CD4-positive, alpha-beta T cell (primary cell): ENCODE measurements at places on chromosomes 12 and 14.

DNA sequence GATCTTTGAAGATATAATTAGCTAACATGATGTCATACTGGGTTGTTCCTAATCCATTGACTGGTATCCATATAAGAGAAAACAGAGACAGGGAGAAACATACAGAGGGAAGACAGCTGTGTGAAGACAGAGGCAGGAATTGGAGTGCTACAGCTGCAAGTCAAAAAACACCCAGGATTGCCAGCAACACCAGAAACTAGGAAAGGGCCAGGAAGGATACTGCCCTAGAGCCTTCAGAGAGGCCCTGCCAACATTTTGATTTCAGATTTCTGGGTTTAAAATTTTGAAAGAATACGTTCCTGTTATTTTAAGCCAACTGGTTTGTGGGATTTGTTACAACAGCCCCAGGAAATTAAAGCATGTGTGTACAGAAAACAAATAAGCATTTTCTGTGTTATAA lies 473.7 kb upstream of the FLRT2 start:
- H3K27me3 ChIP-seq: no peaks in the 10 kb centered on the region
- H3K36me3 ChIP-seq: no peaks in the 10 kb centered on the region
- no peak overlapping the region for H3K27ac ChIP-seq

DNA sequence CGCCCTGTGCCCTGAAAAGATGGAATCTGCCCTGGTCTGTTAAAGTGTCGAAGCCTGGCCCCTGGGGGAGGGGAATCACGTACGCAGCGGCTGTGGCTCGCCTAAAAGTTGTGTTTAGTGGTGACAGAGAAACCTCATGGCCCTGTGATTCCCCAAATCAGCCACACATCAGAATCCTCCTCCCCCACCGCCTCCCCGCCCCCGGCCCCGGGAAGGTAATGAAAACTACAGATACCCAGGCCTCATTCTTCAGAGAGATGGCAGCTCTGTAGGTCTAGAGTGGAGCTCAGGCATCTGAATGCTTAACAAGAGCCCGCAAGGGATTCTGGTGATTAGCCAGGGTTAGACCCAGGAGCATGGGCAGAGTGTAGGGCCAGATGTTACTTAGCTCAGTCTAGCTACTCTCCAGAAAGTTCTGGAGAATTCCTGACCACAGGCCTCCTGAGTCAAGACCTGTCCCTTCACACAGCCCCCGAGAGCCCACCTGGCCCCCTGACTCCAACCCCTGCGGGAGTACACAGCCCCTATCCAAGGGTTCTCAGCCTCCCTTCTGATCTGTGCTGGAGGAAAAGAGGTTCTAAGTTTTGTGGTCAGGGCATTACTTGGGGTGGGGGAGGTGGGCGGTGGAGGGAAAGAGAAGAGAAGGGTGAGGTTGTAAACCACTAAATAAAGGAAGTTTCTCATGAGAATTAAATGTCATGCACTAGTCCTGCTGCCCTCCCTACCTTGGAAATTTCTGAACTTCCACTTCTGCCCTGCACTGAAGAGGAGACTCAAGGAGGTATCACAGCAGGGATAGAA lies 114.8 kb downstream of the PLXNC1 start:
- no peaks in the 10 kb centered on the region for H3K27me3 ChIP-seq
- DNase-seq: peak; percentile 52
- peak overlapping the region; percentile 82 for H3K4me3 ChIP-seq

GRCh38 chr12:47612953-47613352 lies 92.9 kb downstream of the RPAP3 start:
- no peak overlapping the region for H3K27ac ChIP-seq
- no peaks in the 10 kb centered on the region for H3K36me3 ChIP-seq
- DNase-seq: no peak
- no peak overlapping the region for H3K4me3 ChIP-seq

DNA sequence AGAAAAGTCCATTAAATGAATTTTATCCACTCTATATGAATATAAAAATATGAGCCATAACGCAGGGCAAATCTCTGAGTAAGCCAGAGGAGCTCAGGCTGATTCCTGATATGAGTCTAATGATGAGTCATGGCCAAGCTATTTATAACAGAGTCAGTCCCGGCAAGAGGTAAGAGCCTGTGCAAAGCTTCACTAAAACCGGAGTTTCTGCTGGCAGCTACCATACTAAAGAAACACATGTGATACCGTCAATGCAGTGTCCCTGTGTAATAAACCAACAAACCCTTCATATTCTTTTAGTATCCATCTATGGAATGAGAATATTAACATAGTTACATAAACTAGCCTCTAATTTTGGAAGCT lies 319.4 kb downstream of the KCNC2 start:
- no peak overlapping the region for H3K4me3 ChIP-seq
- no peak overlapping the region for H3K27ac ChIP-seq
- H3K4me1 ChIP-seq: no peaks in the 10 kb centered on the region
- H3K27me3 ChIP-seq: no peaks in the 10 kb centered on the region
- DNase-seq: no peak

GRCh38 chr12:109608793-109609192 lies 35.2 kb downstream of the MVK start:
- H3K27me3 ChIP-seq: peaks cover 5% of the 10 kb centered on the region
- H3K4me3 ChIP-seq: no peak overlapping the region
- H3K4me1 ChIP-seq: peaks cover 1% of the 10 kb centered on the region
- no peak overlapping the region for H3K27ac ChIP-seq
- no peak for DNase-seq

- H3K4me3 ChIP-seq: no peak overlapping the region
- DNase-seq: no peak
- no peak overlapping the region for H3K27ac ChIP-seq
- H3K36me3 ChIP-seq: no peaks in the 10 kb centered on the region
Measured at GRCh38 chr14:51564460-51564859, 87.2 kb upstream of the FRMD6 start.

DNA sequence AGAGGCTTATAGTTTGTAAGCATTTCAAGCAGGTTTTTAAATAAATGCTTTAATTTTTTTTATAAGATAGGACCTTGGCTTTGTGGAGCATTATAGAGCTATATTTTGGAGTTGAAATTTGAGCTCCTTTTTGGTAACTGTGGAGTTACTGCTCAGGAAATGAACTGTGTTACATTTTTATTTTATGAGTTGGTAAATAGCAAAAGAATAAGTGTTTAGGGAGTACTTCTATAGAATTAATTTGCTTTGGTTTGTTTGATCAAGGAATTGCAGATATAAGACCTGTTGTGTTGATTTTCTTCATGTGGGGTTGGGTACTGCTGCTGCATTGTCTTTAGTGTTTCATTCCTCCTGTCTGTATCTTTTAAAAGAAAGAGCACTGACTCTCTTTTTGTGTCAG lies 3.5 kb downstream of the ATP2A2 start:
- peaks cover 31% of the 10 kb centered on the region for H3K36me3 ChIP-seq
- H3K4me3 ChIP-seq: no peak overlapping the region
- H3K27ac ChIP-seq: no peak overlapping the region

DNA sequence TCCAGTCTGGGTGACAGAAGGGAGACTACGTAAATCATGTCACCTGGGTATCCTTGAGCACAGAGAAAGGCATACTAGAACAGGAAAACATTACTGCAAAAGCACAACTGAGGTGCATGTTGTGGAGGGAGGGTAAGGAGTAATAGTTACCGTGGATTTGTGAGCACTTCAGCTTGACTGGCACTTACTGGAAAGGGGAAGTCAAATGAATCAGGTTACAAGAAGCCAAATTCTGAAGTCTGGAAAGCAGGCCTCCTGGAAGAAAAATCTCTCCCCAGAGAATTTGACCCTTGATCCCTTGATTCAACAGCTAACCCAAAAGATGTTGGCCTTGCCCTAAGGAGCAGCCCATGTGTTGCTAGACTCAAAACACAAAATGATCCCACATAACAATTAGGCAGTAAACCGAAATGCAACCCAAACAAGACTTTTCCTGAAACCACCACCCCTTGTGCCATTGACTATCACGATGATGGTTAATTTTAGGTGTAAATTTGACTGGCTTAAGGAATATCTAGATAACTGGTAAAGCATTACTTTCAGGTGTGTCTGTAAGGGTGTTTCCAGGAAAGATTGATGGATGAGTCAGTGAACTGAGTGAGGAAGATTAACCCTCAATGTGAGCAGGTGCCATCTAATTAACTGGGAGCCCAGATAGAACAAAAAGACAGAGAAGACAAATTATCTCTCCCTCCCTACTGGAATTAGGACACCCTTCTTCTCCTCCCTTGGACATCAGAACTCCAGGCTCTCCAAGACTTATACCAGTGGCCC lies 108.8 kb downstream of the SLC25A21 start:
- no peaks in the 10 kb centered on the region for H3K27me3 ChIP-seq
- no peak overlapping the region for H3K27ac ChIP-seq
- no peaks in the 10 kb centered on the region for H3K4me1 ChIP-seq
- no peak for DNase-seq
- no peak overlapping the region for H3K4me3 ChIP-seq

- H3K27ac ChIP-seq: peak overlapping the region; percentile 92
- H3K4me1 ChIP-seq: peaks cover 99% of the 10 kb centered on the region
- H3K27me3 ChIP-seq: no peaks in the 10 kb centered on the region
- no peaks in the 10 kb centered on the region for H3K36me3 ChIP-seq
- peak; percentile 92 for DNase-seq
Measured at GRCh38 chr12:111430433-111431353, 25.0 kb downstream of the SH2B3 start.

DNA sequence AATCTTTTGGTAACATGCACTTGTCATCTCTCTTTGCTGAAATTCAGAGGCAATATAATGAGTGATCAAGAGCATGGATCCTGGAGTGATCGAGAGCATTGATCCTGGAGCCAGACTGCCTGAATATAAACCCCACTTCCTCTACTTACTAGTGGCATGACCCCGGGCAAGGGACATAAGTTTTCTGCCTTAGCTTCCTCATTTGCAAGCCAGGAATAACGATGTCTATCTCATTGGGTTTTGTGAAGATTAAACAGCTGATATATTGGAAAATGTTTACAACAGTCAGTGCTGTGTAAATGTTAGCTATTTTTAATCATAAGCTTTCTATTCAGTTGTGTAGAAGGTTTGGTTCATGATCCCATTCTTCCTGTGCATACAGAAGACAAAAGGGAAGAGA lies 2.4 kb upstream of the CSRNP2 start:
- H3K27ac ChIP-seq: no peak overlapping the region
- H3K36me3 ChIP-seq: no peaks in the 10 kb centered on the region
- peaks cover 20% of the 10 kb centered on the region for H3K4me1 ChIP-seq

GRCh38 chr12:99618657-99619056 lies 28.9 kb upstream of the GARIN6 start:
- no peaks in the 10 kb centered on the region for H3K4me1 ChIP-seq
- no peak overlapping the region for H3K4me3 ChIP-seq
- H3K36me3 ChIP-seq: no peaks in the 10 kb centered on the region
- no peaks in the 10 kb centered on the region for H3K27me3 ChIP-seq
- DNase-seq: no peak

DNA sequence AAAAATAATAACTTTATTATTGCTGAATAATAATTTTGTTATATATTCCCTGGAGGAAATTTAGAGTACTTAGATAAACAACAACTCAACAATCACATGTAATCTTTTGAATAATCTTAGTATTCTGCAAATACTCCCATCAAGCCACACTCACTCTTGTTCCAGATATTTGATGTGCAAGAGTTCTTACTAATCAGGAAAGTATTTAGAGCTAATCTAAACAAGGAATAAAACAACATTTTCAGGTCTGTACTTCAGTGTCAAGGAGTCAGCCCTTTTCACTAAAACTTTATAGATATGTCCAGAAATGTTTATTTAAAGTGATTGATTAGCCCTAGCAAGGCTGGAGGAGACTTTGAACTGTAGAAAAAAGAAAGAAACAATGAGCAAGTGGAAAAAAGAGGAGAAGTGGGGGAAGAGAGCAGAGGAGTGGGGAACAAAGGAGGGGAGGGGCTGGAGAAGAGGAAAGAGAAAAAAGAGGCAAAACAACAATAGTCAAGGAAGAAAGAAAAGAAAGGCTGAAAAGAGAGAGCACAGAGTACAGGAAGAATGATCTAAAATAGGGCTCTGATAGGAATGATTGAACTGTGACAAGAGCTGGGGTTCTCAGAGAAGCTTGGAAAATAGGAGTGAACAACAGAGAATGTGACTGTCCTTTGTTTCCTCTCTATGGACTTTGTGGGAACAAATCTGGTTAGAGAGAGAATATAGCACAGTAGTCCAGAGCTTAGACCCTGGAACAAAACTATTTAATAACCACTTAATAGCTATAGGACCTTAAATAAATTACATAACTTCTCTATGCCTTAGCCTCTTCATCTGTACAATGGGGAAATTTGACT lies 238.7 kb downstream of the AKAP6 start:
- no peak for DNase-seq
- H3K4me3 ChIP-seq: no peak overlapping the region
- H3K4me1 ChIP-seq: peaks cover 7% of the 10 kb centered on the region
- no peaks in the 10 kb centered on the region for H3K36me3 ChIP-seq

DNA sequence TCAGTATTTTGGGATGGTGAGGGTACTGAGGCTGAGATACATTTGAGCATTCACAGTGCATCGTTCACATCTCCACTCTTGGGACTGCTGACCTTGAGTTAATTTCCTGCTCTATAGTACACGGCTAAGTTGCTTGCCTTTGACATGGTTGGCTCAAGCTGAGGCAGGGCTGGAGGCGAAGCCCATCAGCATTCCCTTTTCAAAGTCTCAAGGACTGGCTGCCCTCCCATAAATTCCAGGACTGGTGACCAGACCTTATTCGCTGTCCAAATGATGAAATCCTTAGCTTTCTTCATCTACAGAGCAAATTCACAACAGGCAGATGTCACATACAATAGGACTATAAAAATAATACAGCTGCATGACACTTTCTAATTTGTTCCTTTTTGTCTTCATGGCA lies 85.9 kb downstream of the SSPN start:
- H3K27me3 ChIP-seq: no peaks in the 10 kb centered on the region
- H3K27ac ChIP-seq: no peak overlapping the region
- H3K4me1 ChIP-seq: no peaks in the 10 kb centered on the region
- DNase-seq: no peak

GRCh38 chr12:40152783-40153383 lies 47.0 kb upstream of the SLC2A13 start:
- DNase-seq: peak; percentile 27
- H3K36me3 ChIP-seq: no peaks in the 10 kb centered on the region
- no peak overlapping the region for H3K4me3 ChIP-seq
- H3K27ac ChIP-seq: no peak overlapping the region

GRCh38 chr14:34212172-34212929 lies 249.7 kb downstream of the SPTSSA start:
- H3K27ac ChIP-seq: no peak overlapping the region
- no peak overlapping the region for H3K4me3 ChIP-seq
- DNase-seq: no peak
- no peaks in the 10 kb centered on the region for H3K36me3 ChIP-seq
- H3K4me1 ChIP-seq: peaks cover 7% of the 10 kb centered on the region

GRCh38 chr12:40622246-40622838 lies 69.9 kb upstream of the CNTN1 start:
- no peak for DNase-seq
- H3K27me3 ChIP-seq: no peaks in the 10 kb centered on the region
- H3K27ac ChIP-seq: no peak overlapping the region
- no peak overlapping the region for H3K4me3 ChIP-seq
- no peaks in the 10 kb centered on the region for H3K36me3 ChIP-seq

DNA sequence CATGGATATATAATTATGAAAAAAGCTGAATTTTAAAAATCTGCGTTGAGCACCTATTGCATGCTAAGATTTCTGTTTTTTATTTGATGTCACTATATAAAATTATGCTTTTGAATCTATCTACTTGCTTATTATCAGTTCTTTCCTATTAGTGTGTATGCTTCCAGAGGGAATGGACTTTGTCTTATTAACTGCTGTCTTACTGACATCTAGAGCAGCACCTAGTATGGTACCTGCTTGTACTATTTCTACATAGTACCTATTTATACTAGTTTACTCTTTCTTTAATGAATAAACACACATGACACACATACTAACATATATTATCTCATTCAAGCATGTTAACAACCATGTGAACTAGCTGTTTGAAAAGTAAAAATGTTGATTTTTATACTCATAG lies 38.6 kb upstream of the PIK3C2G start:
- H3K4me3 ChIP-seq: no peak overlapping the region
- DNase-seq: no peak
- no peak overlapping the region for H3K27ac ChIP-seq
- H3K27me3 ChIP-seq: no peaks in the 10 kb centered on the region
- H3K36me3 ChIP-seq: no peaks in the 10 kb centered on the region
